Stimulated activated CD4-positive, alpha-beta T cell treated with anti-CD3 and anti-CD28 coated beads, Interleukin-1b, Interleukin-23, amount 100 ng/mL, for 1 hour (primary cell): ENCODE measurements at places on chromosomes 7 and 10.

GRCh38 chr10:16001581-16001980 is 141.3 kb upstream of the MINDY3 start:
- no peak for DNase-seq

GRCh38 chr7:82851121-82851520 is 311.6 kb downstream of the PCLO start:
- no peak for DNase-seq

DNA sequence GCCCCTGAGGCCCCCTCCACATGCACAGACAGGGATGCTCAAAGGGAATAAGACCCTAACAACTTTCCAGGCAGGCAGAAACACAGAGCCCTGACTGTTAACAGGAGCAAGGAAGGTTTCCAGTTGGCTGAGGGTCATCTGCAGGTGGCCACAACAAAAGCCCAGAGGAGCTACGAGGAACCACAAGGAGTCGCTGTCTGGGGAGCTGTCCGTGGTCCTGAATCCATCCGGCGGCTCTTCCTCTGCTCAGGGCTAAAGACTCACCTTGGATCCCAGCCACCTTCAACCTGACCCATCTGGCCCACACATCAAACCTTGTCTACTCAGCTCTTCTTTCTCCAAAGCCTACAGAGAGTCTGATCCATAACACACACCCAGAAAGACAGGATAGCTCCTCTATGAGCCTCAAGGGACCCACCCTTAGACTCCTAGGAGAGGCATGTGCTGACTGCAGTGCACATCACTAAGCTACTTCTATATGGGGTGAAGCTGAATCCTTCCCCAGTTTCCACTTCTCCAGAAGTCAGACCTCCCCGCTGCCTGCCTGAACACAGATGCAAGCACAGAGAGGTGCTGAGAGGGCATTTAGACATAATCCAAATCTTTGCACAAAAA is 104.0 kb downstream of the SLIT1 start:
- DNase-seq: no peak

GRCh38 chr7:138325434-138325833 is 134.6 kb upstream of the TRIM24 start:
- DNase-seq: no peak

- no peak for DNase-seq
These were observed 402.9 kb downstream of the MAGI2 start for GRCh38 chr7:79050603-79051002.

GRCh38 chr10:89175816-89176215 is 31.3 kb downstream of the CH25H start:
- DNase-seq: no peak

GRCh38 chr7:112699725-112700513 is 90.3 kb downstream of the TMEM168 start:
- no peak for DNase-seq

DNA sequence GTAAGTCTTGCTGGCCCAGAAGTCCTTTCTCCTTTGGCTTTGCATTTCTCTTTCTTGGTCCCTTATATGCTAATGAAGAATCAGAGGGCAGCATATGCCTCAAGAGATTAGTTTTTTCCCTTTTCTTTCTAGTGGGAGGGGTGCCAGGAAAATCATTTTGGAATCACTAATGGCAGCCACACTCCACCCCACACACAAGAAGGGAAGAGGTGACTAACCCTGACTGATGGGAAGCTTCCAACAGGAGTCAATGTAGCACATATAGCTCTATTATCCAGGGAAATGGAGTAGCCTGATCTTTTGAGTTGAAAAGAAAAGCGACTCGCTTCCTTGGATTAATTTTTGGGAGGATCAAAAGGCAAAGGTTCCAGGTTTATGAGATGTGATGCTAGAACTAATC is 225.3 kb downstream of the KIF20B start:
- DNase-seq: no peak

DNA sequence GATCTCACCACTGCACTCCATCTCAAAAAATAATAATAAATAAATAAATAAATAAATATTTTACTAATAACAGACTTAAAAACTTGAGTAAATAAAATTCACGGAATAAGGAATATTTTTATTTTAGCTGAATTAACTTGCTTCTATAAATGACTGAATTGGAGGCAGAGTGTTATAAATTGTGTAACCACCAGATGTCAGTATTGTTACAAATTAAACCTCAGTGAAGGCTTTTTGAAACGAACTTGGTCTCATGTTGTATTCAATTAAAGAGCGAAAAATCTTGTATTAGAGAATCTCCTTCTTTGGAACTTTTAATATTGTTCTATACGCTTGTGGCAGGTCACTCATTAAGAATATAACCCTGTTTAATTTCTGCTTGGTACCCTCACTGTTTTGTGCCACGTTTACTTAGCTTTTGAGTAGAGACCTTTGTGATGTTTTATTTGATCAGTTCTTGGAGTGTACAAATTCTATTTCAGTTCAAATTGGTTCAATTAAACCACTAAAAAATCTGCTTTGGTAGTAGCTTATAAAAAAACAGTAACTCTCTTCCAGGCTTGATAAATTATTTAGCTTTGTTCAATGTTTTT is 45.6 kb upstream of the SCIN start:
- no peak for DNase-seq

- DNase-seq: no peak
These were observed 64.7 kb upstream of the CTTNBP2 start for GRCh38 chr7:117937753-117938483.

DNA sequence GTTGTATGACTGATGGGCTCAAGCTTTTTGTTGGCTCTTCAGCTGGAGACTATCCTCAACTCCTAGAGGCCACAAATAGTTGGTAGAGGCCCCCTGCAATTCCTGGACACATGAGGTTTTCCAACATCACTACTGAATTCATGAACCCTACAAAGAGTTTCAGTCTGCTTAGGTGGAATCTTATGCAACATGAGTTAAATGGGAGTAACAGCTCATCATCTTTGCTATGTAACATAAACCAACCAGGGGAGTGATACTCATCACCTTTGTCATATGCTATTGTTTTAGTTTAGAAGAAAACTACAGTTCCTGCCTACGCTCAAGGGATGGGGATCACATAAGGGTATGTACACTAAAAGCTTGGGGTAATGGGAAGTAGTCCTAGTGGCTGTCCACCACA is 729.4 kb downstream of the SORCS1 start:
- no peak for DNase-seq

GRCh38 chr7:141837683-141838082 is 3.6 kb downstream of the PRSS37 start:
- DNase-seq: no peak

DNA sequence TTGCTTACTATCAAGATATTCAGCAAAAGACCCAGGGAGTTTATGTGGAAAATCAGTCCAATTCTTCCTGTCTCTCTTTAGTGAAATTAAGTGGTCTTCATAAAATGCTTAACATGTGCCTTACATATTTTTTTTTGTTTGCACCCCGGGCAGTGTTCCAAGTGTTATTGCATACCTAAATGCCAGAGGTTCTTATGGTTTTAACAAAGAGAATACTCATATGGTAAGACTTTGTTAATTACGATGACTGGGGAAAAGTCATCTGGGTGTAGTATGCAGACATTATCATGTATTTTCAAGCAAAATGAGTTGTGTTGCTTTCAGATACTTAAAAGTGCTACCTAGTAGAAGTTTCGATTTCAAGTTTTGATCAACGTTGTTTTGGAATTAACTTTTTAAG is 82.6 kb downstream of the PRKG1 start:
- no peak for DNase-seq

GRCh38 chr10:106284802-106285587 is 879.5 kb downstream of the SORCS1 start:
- no peak for DNase-seq

DNA sequence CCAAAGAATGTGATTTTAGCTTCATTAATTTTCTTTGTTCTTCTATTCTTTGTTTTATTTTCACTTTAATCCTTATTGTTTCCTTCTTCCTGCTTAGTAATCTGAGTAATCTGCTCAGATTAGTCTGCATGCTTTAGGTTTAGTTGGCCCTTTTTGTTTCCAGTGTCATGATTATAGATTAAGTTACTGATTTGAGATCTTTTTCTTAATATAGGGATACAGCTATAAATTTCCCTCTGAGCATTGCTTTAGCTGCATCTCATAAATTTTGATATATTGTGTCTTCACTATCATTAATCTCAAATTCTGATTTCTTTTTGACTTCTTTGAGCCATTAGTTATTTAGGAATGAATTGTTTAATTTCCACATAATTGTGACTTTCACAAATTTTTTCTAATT is 6.2 kb downstream of the NET1 start:
- no peak for DNase-seq

GRCh38 chr7:1144269-1144771 is 15.7 kb downstream of the ZFAND2A start:
- no peak for DNase-seq

DNA sequence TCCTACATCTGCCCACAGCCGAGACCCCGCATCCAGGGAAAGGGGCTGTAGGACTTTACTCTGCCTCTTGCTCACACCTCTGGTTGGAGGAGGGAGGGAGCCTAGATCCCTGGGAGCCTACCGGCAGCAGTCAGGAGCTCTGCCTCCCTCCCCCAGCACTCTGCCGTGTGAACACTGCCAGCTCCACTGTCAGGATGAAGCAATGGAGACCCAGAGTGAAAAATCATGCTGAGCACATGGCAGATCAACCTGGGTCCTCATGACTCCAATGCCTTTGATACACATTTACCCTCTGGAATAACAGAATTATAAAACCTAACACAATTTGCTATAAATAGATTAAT is 477.7 kb downstream of the TNS3 start:
- no peak for DNase-seq

DNA sequence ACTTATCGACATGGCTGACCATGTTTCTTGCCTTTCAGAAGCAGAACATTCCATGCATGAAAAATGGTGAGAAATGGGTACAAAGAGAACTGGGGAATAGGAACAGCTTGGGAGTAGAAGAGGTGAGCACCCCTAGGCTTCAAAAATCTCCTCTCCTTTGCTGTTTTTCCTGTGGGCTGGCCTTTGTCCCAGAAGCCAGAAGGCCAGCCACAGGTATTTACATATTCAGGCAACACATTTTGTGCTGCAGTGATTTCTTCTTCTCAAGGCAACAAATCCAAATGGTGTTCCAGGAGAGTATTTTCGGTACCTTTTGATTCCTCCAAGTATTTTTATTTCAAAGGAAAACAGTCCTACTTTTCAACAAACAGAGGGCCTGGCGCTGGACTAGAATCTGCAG is 31.1 kb downstream of the ADARB2 start:
- no peak for DNase-seq
